ENCODE measurements at places on chromosomes 6 and 20.

- no peak for DNase-seq
Measured at GRCh38 chr6:142331075-142331551, 29.3 kb downstream of the ADGRG6 start.

DNA sequence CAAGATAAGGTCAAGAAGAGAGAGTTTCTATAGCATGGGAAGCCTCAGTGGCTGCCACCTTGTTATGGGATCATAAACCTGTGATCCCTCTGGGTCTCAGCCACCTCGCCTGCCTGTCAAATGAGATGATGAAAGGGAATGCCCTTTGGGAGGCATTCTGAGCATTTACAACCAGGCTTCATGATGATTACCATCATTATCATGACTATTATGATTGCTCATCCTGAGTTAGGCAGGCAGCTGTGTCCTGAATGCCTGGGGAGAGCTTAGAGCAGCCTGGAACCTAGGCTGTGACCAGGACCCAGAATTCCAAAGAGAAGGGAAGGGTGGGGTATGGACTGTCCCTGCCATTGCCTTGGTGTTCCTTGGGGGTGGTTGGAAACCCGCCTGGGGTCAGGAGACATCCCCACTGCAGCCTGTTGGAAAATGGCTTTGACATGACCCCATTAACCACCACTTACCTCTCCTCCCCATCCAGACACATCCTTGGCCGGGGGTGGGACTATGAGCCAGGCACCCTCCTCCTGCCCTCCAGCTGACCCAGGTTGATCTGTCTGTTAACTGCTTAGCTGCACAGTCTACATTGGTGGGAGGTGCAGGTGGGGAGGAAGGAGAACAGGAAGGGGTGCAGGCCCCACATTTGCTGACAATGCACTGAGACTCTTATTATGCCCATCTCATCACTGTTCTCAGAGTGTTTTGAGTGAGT is 51.9 kb downstream of the LRFN2 start:
- no peak for DNase-seq

- peak; percentile 88 for DNase-seq
Measured at GRCh38 chr6:6676910-6677441, 88.5 kb downstream of the LY86 start.

DNA sequence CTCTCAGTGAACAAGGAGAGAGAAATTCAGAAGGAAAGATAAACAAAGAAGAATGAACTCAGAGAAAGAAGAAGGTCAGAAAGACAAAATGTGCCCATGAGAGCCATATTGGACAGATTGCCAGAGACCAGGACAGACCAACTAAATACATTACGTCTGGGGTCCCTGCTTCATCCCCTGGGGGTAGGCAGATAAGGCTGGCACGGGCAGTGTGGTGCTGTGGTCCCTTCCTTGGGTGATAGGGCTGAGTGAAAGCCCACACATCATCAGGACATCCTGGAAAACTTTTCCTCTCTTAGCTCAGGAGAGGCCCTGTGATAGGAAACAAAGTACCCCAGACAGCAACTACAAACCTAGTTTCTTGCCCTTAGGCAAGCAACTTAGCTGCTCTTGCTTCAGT is 13.2 kb upstream of the ARMC12 start:
- no peak for DNase-seq

GRCh38 chr6:134020968-134021367 is 31.5 kb downstream of the SLC2A12 start:
- no peak for DNase-seq

DNA sequence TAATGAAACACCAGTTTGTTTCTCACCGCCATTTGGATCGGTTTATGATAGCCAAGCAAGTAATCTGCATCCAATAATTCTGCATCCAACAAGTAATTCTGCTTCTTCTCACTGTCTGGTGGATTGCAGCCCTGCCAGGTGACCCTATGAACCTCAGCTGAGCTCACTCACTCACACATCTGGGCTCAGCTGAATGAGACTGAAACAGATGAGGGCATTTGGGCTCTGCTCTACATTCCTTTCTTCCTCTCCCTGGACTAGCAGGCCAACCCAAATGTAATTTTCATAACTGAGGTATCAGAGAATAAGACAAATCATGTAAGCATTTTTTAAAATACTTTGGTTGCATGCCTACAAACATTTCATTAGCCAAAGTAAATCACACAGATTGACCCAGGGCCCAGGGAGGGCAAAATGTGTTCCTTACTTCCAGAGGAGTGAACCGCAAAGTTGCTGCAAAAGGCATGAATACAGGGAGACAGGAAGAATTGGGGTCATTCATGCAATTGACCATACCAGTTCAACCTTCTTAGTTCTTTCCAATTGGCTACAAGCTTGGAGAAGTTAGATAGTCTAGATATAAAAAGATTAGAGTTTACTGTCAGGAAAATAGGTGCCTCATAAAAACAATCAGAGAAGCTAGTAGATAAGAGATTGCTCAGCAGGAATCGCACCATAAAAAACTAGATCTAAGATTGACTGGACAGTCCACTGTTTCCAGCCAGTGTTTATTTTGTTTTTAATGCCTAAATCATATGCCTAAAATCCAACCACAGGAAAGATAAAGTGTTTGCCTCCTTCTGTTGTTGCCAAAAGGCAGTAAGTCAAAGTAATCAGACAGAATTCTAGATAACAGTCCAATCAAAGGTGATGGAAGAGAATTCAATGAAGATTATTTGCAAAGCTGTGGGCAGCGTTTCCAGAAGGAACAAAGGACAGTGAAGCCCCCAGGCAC is 43.7 kb downstream of the CBLN4 start:
- no peak for DNase-seq

- DNase-seq, result no peak
Measured at GRCh38 chr20:57667924-57668782, 41.7 kb downstream of the PMEPA1 start.

DNA sequence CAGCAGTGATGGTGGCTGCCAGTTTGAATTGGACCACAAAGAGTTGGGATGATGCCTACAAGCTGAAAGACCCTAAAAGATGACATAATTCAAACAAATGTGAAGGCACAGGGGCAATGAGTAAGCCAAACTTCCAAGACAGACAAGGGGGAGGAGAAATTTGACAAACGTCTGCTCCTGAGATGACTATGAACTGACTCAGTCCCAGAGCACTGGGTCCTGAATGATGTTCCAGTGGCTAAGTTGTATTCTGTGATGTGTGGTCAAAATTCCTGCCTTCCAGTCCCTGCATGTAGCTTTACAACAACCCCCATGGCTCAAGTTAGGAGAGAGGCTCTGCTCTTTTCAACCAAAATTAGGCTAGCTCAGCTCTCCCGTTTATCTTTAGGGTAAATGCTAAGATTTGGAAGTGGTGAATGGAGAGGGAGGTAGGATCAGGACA is 86.1 kb upstream of the SIRPA start:
- no peak for DNase-seq

- no peak for DNase-seq
Measured at GRCh38 chr20:39795401-39796272, 833.5 kb downstream of the DHX35 start.

DNA sequence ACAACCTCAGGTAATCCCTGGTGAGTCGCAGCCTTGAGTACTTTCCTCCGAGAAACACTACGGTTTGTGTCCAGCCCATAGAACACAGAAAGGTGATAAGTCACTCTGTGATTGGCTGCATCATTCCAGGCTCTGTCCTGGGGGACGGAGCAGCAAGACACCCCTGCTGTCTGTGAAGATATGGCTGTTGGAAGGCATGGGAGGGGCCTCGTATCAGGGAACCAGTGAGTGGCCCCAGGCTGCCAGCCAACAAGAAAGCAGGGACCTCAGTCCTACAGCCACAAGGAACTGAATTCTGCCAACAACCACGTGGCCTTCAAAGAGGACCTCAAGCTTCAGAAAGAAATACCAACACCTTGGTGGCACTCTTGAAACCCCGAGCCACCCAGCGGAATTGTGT is 6.4 kb upstream of the EEF1A2 start:
- no peak for DNase-seq
